Kasumi-1 (cell line): ENCODE measurements at places on chromosomes 4 and X.
A peak's percentile ranks its signal among the peaks of the same experiment; 100 is the strongest.

DNA sequence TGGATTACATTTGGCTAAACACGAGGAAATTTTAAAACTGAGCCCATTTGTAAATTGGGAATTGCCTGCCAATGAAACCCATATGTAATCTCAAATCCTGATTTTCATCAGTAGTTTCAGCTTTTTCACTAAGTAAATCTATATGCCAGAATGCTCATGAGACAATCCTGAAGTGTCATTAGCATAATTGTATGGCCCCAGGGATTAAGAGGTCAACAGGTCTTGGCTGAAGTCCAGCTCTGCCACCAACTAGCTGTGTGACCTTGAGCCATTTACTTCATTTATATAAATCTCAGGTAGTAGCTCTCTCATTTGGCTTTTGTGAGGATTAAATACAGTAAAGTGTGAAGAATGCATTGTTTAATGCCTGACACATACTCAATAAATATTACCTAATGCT lies 320.5 kb upstream of the EMCN start:
- no peak for DNase-seq

DNA sequence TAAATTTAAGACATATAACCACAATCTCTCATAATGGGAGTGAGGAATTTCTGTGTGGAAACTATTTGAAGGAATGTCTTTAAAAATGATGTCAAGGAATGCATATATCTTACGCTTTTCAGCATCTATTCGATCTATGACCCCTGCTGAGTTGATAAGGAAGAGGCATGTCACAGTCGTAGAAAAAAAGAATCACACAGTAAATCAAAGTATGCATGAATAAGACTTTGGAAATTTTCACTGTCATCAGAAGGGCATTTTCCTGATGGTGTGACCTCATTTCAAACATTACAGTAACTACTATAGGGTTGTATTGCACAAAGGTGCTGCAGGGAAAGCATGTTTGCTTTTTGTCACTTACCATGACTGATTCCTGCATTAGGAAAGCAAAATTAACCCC lies 41.5 kb downstream of the REELD1 start:
- DNase-seq = no peak

DNA sequence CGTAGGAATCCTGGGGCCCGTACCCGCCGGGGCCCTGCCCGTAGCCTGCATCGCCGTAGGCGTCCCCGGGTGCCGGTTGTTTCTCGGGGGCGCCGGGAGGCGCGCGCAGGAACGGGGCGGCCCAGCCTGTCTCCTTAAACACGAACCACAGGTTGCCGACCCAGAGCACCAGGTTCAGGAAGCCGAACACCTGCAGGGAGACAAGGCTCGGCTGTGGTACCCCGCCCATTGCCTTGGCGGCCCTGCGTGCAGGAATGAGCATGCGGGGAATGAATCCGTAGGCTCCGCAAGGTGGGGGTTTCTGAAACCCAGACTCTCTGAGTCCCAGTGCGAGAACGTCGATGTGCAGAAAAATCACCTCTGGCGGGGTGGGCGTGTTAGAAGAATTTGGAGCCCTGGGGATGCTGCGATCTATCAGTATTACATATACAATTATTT lies 5.4 kb upstream of the PRICKLE3 start:
- no peak for DNase-seq

DNA sequence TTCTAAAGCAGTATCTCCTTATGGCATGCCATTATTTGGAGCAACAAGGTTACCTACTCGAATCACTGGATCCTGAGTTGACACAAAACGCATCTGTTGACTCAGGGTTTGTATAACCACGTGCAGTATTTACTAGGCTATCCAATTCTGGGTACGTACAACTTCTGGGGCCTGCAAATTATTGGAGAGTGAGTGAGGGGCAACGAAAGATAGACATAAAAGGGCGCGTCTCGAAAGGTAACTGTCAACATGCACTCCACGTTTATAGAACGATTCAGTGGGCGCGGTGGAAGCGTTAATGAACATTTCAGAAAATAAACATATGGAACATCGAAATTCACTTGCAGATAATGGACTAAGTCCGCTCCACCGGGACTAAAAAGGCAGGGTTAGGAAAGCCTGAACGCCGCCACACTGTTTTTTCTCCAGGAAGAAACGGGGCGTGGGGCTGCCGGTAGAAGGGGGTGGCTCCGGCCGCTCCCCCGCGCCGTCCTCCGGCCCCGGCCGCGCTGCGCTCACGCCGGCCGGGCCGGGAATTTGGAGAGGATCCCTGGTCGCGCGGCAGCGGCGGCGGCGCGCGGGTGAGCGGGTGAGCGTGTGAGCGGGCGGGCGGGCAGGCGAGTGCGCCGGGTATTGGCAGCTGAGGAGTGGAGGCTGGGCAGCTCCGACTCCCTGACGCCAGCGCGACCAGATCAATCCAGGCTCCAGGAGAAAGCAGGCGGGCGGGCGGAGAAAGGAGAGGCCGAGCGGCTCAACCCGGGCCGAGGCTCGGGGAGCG lies at the start of gene SMAD1:
Gene SMAD1, plus strand, starts transcription at position 690 of the 778 bp plus-strand sequence. CDS start 32,761 bp downstream, outside the sequence.
- DNase-seq = peak; percentile 71

GRCh38 chr4:168724686-168725411 lies 228.0 kb downstream of the PALLD start:
- DNase-seq = no peak

GRCh38 chr4:114694770-114695169 lies 96.2 kb downstream of the UGT8 start:
- peak; percentile 46 for DNase-seq

DNA sequence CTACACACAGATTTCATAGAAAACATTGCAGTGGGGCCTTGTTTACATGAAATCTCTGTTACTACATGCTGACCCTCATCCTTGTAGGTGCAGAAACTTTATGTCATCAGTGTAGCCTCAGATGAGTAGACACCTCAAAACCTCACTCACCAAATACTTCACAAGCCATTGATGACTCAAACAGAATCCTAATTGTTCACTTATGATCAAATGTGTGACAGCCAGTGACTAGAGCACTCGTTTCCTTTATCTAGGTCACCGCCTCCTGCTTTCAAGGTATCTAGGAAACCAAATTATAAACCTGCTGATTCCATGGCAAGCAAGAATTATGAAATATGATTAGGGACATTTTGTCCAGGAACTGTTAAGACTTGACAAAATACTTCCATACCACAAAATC lies 255.8 kb upstream of the GPRIN3 start:
- no peak for DNase-seq

GRCh38 chr4:41652971-41653370 lies 95.6 kb downstream of the PHOX2B start:
- no peak for DNase-seq

DNA sequence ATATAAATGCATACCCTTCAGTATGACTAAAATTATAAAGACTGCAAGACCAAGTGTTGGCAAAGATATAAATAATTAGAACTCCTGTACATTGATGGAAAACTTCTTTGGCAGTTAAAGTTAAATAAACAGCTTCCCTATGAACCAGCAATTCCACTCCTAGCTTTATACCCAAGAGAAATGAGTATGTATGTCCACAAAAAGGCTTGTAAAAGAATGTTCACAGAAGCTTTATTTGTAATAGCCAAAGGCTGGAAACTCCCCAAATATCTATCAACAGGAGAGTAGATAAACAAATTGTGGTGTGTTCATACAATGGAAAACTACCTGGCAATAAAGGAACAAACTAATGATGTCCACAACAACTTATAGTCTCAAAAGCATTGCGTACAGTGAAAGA lies 184.8 kb downstream of the AMELX start:
- DNase-seq = no peak

DNA sequence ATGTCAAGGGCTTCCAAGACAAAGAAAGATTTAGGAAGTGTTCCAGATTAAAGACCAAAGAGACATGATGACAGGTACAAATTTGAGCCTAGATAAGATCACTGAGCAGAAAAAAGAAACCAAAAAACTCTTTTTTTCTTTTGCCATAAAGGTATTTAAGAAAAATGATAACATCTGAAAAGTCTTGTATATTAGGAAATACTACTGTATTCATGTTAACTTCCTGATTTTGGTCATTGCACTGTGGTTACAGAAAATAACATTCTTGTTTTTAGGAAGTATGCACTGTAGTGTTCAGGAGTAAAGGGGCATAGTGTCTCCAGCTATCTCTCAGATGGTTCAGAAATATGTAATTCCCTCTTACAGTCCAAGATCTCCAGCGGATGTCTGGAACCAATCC lies 37.1 kb downstream of the RWDD4 start:
- DNase-seq = peak; percentile 88

DNA sequence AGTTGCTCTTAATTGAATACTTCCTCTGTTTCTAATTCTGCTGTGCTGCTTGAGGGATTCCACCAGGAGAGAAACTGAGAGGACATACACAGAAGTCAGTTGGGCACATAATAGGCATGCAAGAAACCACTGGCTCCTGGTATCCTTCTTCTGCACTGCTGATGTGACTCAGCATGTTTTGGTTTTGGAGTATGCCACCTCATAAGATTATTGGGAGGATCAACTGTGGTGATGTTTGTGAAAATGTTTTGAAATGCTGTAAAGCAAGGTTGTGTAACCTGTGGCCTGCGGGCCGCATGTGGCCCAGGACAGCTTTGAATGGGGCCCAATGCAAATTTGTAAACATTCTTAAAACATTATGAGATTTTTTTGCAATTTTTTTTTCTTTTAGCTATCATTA lies 119.6 kb downstream of the GATB start:
- DNase-seq = no peak

GRCh38 chr4:6963139-6963611 lies 53.5 kb downstream of the TBC1D14 start:
- no peak for DNase-seq

GRCh38 chr4:123832173-123833026 lies 435.8 kb downstream of the SPRY1 start:
- DNase-seq = no peak
